ENCODE measurements at places on chromosomes 12 and 14.

DNA sequence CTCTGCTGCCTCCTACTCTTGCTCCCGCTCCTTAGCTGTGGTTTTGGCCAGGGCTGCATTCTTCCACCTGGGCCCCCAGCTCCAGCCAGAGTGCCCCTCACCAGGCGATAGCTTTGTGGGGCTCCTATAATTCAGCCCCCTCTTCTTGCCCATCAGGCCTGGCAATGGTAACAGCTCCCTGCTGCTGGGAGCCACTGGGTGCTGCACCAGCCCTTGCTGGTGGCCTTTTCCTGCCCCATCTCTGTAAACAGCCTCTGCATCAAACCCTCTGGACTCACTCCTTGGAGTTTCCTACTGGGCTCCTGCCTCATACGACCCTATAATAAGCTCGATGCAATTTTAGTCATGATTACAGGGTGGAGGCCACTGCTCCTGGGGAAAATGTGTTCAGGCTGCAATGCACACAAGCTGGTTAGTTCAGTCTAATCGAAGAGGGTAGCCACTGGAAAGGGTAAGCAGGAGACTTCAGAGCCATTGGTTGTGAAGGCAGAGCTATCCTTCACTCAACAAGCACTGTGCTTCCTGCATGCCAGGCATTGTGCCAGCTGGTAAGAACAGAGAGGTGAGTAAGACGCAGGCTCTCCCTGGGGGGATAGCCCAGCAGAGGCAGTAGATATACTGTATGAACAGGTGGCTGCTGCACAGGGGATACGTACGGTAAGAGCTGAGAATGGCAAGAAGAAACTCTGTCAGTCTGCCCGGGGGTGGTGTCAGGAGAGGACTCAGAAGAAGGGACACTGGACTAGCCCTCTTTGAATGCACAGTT lies 24.7 kb downstream of the CLMN start:
- DNase-seq = no peak

DNA sequence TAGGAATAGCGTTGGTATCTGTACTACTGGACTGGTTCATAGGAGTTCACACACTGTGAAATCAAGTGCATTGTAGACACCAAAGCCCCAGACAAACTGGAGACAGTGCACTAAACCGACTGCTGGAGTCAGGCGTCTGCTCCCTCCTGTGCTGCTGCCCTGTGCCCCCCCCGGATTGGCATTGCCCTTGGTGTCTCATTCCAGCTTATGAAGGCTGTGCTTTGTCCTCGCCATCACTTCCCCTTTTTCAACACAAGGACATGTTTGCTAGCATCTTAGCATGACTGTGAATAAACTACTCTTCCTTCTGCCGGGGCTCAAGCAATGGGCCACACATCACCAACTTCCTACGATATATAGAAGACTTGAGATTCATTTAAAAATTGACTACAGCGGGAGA lies 84.0 kb downstream of the TMCC3 start:
- no peak for DNase-seq

GRCh38 chr12:48999371-49000131 lies at the start of gene DDN:
TSS of gene DDN (minus strand) at chr12:48999375. CDS start at chr12:48999287, 88 bp downstream.
- no peak for DNase-seq

- no peak for DNase-seq
Observed at GRCh38 chr14:34781242-34781641, 66.8 kb upstream of the CFL2 start.

DNA sequence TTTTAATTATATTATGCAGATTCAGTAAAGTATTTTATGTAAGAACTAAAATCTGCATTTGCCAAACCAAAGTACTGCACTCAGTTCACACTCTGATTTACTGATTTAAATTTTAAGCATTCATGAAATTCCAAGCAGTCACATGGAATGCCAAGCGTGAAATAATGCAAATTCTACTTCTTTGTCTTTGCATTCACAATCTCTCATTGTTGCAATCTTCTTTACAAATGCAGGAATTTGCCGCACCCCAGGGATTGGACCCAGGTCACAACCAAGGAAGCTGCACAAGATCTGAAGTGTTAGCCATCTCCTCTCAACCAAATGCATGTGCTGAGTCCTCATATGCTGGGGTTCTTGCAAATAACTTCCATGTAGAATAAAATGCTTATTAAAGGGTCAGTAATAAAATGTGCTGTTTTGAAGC lies 71.9 kb downstream of the TUNAR start:
- no peak for DNase-seq

DNA sequence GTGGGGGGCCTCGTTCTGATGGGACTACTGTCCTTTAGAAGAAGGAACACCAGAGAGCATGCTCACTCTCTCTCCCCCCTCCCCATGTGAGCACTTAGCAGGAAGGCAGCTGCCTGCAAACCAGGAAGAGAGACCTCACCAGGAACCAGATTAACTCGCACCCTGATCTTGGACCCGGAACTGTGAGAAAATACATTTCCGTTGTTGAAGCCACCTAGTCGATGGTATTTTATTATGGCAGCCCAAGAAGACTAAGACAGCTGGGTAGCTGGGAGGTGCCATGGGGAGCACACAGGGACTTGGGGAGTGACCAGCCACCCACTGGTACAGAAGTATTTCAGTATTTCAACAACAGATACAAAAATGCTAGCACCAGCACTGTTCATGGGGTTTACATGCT lies 59.0 kb downstream of the VCPKMT start:
- DNase-seq = no peak

GRCh38 chr14:30680036-30680435 lies 57.9 kb downstream of the SCFD1 start:
- no peak for DNase-seq

GRCh38 chr12:131098178-131098981 lies 144.7 kb downstream of the ADGRD1 start:
- DNase-seq = no peak

DNA sequence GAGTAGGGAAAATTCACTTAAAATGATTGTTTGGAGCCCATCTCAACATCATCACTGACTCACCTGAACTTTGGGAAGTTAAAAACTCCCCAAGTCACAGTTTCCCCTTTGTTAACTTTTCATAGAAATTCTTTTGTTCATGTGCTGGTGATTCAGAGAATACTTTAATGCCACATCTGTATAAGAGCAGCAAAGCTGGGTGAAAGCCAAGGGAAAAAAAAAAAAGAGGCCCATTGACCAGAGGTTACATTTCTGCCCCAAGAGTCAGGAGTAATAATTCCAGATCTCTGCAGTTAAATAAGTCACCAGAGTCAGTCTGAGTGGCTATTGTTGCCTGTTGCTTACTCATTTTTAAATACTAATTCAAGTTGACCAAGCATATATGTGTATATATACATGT lies 136.4 kb upstream of the LGR5 start:
- no peak for DNase-seq

GRCh38 chr14:94593376-94593748 lies 12.1 kb downstream of the SERPINA5 start:
- no peak for DNase-seq

- peak; percentile 42 for DNase-seq
Observed at GRCh38 chr14:96100161-96101064, 61.3 kb downstream of the C14orf132 start.

DNA sequence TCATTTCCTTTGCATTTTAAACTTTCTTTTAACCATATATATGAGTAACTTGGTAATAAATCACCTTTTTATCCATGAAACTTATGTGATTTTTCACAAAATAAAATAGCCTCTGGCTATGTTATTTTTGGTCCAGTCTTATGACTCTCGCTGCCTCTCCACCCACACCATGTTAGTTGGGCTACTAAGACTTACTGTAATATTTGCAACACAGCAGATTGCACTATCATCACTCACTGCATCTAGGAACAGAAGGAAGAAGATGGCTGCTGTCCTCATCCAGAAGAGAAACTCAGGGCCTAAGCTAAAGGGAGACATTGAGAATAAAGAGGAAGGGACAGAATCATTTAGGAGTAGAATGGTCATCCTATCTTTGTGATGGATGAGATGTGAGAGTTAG lies 12.6 kb upstream of the B4GALNT3 start:
- no peak for DNase-seq
